ENCODE measurements at places on chromosomes 2 and 18.

DNA sequence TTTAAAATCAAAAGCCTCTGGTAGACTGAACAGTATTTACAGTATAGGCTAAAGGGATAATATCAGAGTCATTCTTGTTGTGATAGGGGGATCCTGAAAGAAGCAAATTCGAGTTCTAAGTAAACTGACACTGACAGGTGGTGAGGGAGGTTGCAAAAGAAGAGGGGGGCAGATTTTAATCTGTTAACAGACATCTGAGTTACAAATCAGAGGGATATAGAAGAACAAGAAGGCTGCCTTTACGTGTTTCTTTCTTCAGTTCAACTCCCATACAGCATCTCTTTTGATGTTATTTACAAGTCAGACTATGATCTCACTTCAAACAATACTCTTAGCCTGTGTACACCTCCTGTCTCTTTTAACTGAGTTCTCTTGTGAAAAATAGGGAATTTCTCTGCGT lies 16.3 kb upstream of the ITGA4 start:
- DNase-seq = no peak

DNA sequence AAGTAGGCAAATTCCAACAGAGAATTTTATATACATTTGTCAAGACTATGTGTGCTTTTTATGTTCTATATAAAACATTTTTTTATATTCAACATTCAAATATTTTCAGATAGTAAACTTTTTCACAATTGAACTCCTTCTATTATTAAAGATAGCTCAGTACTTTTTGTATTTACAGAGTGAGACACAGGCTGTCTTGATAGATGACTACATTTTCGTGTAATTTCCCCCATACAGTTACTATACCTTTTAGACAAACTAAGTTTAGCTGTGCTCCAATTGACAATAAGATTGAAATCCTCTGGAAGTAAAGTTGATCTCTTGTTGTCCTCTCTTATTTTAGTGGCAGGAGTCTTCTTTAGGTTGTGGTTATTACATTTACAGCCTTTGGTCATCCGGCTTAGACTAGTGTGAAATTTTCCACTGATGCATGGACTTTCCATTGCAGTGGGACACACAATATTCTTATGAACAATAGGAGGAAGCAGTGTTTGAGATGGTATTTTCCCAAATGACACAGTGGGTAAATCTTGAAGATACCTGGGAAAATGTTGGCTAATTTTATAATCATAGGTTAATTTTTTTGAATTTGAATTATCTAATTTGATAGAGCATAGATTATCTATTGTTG lies 21.0 kb downstream of the ZSWIM2 start:
- DNase-seq = no peak

GRCh38 chr2:45588158-45588829 lies 22.8 kb downstream of the SRBD1 start:
- no peak for DNase-seq

GRCh38 chr18:36298126-36298741 lies 721 bp downstream of the FHOD3 start:
- no peak for DNase-seq

GRCh38 chr2:112138159-112139032 lies at the start of gene FBLN7:
Gene FBLN7 (plus strand): TSS chr2:112138385. CDS start chr2:112138656, 271 bp downstream.
- no peak for DNase-seq

DNA sequence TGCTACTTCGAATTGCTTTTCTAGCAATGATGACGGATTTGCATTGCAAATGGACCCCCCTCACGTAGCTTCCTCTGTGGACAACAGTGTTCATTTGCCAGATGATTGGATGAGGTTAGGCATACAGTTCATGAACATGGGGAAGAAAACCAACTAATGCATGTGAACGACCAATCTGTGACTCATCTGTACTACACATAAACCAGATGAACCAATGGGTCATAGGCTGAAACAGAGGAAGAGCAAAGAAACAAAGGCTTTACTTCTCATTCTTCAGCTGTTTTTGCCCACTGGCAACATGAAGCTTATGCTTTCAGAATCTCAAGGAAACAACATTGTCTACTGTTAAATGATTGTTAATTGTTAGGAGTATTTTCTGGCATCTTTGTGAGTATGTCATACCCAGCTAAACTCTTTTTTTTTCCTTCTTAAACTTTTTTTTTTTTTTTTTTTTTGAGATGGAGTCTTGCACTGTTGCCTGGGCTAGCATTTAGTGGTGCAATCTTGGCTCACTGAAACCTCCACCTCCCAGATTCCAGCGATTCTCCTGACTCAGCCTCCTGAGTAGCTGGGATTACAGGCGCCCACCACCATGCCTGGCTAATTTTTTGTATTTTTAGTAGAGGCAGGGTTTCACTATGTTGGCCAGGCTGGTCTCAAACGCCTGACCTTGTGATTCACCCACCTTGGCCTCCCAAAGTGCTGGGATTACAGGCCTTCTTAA lies 35.5 kb downstream of the EFEMP1 start:
- no peak for DNase-seq

DNA sequence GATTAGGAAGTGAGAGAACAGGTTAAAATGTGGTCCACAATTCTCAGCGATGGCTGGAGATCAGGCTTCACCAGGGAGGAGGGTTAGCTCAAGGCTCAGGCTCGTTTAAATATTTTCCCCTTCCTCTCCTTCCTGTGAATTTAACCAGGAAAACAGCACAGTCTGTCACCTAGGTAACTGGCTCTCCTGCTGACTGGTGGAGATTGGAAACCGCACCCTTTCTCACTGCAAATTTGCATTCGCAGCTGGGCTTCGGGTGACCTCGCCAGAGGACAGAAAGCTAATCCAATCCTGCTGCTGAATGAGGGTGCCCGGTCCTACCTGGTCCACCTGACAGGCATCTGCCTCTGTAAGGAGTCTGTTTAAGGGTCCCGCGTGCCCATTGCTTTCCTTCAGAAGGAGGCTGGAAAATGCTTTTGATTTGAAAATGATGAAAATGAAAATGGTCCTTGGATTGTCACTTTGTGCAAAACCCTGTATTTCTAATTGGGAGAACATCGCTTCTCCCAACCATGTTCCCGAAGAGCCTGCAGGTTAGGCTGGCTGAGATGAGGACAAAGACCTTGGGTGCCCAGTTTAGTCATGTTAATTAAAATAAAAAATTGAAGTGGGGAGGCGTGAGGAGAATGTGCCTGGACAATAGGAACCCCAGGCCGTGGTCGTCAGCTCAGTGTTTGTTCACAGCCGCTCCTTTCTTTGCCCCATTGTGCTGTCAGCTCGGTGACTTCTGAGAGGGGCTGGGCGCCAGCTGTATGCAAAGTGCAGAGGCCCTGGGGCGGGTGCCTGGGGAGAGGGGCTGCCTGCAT lies 43.4 kb upstream of the MTCL1 start:
- DNase-seq = no peak

DNA sequence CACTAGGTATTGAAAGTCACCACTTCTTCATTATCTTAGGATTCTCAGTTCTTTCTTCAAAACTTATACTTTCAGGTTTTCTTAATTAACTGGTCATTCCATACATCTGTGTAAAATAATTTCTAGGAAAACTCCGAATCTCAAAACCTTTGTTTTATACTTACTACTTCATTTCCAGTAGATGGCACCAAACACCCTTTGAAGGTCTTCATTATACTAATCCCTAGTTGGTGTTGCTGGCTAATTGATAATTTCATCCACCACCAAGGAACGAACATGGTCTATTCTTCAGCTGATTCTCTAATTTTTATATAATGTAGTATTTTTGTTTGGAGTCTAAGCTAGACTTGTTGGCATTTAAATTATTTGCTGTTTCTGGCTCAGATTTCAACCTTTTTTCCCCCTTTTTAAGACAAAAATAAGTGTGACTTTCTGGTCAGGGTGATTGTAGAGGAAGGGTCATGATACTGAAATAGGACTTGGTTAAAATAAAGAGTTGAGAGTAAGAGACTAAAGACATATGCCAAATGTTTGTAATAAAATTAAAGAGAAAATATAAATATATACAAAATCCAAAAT lies 2.8 kb upstream of the MXD1 start:
- no peak for DNase-seq

GRCh38 chr2:205408696-205409095 lies 273.6 kb upstream of the NRP2 start:
- DNase-seq = no peak

GRCh38 chr2:6986301-6986911 lies 69.2 kb downstream of the RNF144A start:
- no peak for DNase-seq

DNA sequence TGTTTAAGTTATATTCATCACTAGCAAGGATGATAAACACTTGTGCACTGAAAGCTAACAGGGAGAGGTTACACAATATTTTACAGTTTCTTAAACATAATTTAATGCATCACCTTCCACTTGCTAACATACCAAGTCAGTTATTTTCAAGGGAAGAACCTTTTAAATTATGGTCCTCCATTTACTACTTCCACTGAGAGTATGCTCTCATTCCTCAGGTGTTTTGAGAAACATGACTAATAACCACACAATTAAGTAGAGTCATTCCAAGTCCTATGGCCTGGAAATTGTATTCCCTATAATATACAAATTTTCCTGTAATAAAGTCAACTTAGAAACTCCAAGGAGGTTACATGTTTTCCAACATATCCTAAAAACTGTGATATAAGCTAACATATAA lies 152.3 kb upstream of the STON1 start:
- DNase-seq = no peak

All from stimulated activated CD8-positive, alpha-beta memory T cell treated with anti-CD3 and anti-CD28 coated beads, Interleukin-4, amount 100 ng/mL, for 1 hour (primary cell).